ENCODE measurements at places on chromosomes 3 and 15.

GRCh38 chr3:15666277-15666676, 64.7 kb downstream of the BTD start:
- no peak for DNase-seq

DNA sequence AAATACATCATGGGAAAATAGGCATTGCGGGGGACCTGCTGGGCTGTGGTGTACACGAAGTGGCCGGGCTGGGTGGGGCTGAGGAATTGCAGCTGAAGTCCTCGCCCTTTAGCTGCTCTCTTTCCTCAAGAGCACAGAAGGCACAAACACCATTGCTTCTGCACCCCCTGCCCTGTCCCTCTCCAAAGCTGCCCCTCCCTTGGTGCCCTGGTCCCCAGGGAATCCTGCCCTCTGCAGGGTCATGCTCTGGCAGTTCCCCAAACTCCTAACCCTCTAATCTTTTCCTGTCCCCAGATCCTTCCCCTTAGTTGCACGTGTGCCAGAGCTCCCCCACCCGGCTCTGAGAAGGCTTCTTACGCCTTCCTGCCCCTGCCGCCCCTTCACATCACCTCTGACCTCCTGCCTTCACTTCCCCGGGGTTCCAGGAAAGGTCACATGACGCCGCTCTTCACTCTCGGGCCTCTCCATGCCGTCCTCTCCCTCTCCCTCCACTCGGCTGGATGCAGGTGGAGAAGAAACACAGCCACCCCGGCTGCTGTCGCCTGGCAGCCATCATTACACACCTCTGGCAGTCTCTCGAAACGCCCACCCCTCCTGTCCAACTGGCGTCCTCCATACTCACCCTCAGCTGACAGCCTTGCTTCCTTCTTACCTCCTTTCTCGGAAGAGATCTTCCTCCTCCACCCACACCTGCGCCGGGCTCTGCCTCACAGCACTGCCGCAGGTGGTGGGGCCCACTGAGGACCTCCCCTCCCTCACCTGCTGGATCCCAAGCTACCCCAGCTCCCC, 6.9 kb upstream of the PCSK6 start:
- DNase-seq, result no peak

- DNase-seq, result no peak
Measured at GRCh38 chr3:126854666-126855065, 128.2 kb upstream of the PLXNA1 start.

DNA sequence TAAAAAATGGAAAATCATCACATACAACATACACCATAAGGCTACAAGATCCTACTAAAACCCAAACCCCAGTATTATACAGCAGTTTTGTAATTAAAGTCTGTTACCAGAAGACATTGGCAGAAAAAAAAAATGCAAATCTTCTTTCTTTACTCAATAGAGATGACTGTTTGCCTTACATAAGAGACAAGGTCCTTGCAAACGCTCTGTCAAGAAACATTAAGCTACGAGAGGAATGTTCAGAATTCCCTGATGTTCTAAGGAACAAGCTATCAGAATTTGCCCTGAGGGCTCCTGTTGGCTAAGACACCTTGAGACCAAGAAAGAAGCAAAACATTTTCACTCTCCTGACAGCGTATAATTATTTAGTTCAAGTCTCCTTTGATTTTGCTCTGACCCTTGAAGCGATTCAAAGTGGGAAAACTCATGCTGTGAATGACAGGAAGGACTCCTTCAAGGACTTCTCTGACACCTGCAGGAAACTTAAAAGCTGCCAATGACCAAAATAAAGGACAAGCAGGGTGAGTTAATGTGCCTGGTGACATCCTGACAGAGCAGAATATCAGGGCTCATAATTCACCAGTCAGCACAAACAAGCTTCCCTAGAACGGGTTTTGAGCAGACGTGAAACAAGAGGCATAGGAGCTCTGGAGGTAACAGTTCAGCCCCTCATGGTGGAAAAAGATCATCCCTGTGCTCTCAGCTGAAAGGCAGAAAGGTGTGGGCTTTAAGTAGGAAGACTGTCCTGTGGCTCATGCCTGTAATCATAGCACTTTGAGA, 2.5 kb downstream of the SCAMP2 start:
- no peak for DNase-seq

- no peak for DNase-seq
Measured at GRCh38 chr15:78243491-78243941, 9.2 kb upstream of the ACSBG1 start.

- DNase-seq, result no peak
Measured at GRCh38 chr3:101847328-101847727, 2.0 kb upstream of the NFKBIZ start.

DNA sequence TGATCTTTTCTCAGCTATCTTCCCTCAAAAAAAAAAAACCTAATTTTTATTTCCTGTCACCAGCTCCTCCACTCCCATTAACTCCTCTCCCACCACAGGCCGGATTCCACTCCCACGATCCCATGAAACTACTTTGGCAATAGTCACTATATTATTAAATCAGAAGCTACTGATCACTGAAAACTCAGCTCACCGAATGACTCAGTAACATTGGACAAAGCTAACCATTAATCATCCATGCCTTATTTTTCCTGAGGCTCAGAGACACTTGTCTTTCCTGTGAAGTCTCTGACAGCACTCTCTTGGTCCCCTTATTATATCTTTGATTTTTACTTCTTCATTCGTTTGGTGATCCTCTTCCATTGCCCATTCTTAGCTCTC, 260.2 kb downstream of the CGGBP1 start:
- no peak for DNase-seq

GRCh38 chr3:45154641-45155147, 8.5 kb upstream of the CDCP1 start:
- no peak for DNase-seq

DNA sequence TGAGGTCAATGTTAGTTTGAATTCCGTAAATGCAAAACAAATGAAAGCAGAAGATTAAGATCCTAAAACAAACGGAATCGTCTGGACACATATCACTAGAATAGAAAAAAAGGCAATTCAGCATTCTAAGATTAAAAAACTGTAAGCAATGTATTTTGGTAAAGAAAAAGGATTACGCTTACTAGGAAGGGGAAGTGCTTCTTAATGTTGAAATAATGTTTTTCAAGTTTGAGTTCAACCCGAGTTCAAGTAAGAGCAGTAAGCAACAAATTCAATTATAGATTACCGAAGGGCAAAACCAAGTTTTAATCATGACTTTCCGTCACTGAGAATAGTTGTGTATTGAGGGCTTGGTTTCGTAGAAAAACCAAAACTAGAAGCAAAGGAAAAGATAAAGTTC, 637 bp downstream of the CIP2A start:
- no peak for DNase-seq

DNA sequence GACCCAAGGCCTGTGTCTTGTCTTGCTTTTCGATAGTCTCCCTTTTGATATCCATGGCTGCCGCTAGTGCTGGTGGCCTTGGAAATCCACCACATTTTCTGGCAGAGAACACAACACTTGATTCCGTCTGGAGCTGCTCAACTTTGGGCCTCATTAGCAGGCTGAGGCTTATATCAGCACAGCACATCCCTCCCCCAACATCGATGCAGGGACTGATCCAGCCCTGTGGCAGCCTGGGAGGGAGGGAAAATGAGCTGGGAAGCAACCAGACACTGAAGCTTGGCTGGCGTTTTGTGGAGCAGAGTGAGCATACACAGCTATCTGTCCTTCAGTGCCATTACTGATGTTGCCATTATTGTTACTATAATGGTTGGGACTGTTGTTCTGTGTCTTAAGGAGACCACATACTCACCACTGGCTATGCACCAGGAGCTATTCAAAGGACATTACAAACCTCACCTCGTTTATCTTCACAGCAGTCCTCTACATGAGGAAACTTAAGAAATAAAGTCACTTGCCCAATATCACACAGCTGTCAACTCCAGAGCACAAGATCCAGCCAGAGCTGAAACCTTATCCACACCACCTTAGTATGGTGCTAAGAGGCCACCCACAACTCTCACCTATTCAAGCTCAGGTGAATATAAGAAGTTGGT, 102.9 kb downstream of the SUCLG2 start:
- no peak for DNase-seq

DNA sequence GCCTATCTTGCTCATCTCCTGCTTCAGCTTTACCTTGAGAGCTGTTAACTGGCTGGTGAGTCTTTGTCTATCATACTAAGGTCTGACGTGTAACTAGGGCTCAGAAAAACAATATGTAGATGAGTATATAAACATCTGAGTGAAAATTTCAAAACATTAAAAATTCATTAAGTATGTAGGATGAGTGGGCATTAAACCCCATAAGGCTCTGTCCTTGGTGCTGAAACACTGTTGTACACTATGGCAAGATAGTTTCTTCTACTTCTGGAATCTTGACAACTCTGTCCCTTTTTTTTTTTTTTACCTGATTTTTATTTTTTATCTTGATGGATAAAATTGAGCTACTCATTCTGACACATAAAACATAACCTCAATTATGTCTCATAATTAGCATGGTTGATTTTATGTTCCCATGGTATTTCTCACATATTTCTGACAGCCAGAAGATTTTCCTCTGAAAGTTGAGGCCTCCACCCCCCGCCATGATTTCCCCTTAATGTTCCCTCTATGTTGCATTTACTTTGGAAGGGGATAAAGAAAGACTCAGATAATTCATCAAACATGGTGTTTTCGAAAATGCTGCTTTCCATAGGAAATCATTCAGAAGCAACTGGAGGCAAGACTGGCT, 54.3 kb downstream of the DGKG start:
- DNase-seq, result no peak

Measured in mucosa of descending colon (tissue), 3 donors.